Bronchial smooth muscle cell (primary cell): ENCODE measurements at places on chromosomes 2 and 18. TPM values are rescaled to one million over a fixed set of nuclear protein-coding genes. Genes with fewer than 3 reads are reported as not detected.

The CENPA gene
- total RNA-seq, result 0.26 and 1.6 TPM in 2 replicates

The SPIRE1 gene
- total RNA-seq, result 12.3 and 14.2 TPM in 2 replicates

The OBSL1 gene
- 30.7 and 54.0 TPM in 2 replicates for total RNA-seq

The HOXD9 gene
- total RNA-seq, result not detected in 2 replicates

The MEX3C gene
- 23.8 and 24.9 TPM in 2 replicates for total RNA-seq
